ENCODE measurements at places on chromosomes 6 and 20. TPM values are rescaled to one million over a fixed set of nuclear protein-coding genes. Genes with fewer than 3 reads are reported as not detected.

GRCh38 chr6:138099832-138100231 is 7.4 kb downstream of the PERP start:
- peak overlapping the region; percentile 64 for H3K27ac ChIP-seq
- DNase-seq = no peak
- no peak overlapping the region for H3K4me3 ChIP-seq

- no peaks in the 10 kb centered on the region for H3K4me1 ChIP-seq
- H3K4me3 ChIP-seq = no peak overlapping the region
- no peaks in the 10 kb centered on the region for H3K27me3 ChIP-seq
- no peak overlapping the region for H3K27ac ChIP-seq
- no peaks in the 10 kb centered on the region for H3K36me3 ChIP-seq
Measured at GRCh38 chr6:150729188-150729748, 129.6 kb downstream of the PLEKHG1 start.

Gene UBE3D
- total RNA-seq = 13.5 TPM

DNA sequence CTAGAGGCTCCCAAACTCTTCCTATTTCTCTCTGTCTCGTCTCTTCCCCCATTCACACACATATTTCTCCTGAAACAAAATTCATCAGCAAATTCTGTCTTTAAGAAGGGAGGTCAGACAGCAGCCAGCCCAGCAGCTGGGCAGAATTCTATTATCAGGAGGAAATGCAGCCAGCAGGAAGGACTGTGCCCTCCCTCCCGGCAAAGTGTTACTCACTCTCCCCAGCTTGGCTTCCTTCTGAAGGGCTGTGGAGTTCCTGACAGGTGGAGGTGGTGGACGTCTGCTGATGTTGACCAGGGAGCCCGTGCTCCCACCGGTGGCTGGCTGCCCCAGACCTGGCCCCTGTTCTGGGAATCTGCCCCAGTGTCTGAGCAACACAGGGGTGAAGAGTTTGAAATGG is 37.3 kb downstream of the KCNB1 start:
- H3K4me1 ChIP-seq = no peaks in the 10 kb centered on the region
- no peaks in the 10 kb centered on the region for H3K36me3 ChIP-seq
- DNase-seq = no peak
- H3K4me3 ChIP-seq = no peak overlapping the region
- no peaks in the 10 kb centered on the region for H3K27me3 ChIP-seq
- H3K27ac ChIP-seq = no peak overlapping the region

Gene PRDM13
- not detected for total RNA-seq

Gene TMEM14C
- total RNA-seq = 159 TPM

DNA sequence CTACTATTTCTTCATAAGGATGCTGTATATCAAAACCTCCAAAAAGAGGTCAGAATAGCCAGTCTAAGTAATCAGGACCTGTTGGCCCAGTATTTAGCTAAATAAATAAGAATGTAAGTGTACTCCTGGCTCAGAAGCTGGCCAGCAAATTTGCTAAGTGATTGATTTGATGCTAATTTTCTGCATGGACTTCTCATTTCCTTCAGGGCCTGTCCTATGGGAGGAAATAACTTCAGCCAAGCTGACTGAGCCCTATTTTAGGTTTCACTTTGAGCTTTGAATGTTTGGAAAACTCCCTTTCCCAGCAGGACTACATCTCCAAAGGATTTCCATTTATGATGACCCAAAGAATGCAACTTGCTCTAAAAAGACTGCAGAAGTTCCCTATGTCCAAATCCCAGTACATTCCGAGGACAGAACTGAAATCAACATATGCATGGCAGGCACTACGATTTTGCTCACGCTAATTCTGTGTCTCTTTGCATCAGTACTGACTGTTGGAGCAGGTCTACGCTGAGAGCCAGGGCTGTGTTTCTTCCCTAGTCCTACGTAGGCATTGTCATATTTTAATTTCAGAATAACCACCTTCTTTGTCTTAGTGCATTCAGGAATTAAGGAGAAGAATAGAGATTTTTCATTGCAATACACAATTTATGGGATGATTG is 441.4 kb upstream of the PLCB4 start:
- H3K4me3 ChIP-seq = peak overlapping the region; percentile 56
- no peaks in the 10 kb centered on the region for H3K36me3 ChIP-seq
- DNase-seq = no peak

Gene WFDC12
- total RNA-seq = not detected

GRCh38 chr20:39269493-39270217 is 307.5 kb downstream of the DHX35 start:
- DNase-seq = no peak
- no peaks in the 10 kb centered on the region for H3K4me1 ChIP-seq
- H3K4me3 ChIP-seq = no peak overlapping the region
- no peaks in the 10 kb centered on the region for H3K36me3 ChIP-seq
- no peaks in the 10 kb centered on the region for H3K27me3 ChIP-seq

- no peak overlapping the region for H3K27ac ChIP-seq
- no peaks in the 10 kb centered on the region for H3K4me1 ChIP-seq
- no peaks in the 10 kb centered on the region for H3K27me3 ChIP-seq
- DNase-seq = no peak
- H3K36me3 ChIP-seq = no peaks in the 10 kb centered on the region
- no peak overlapping the region for H3K4me3 ChIP-seq
Measured at GRCh38 chr6:23441808-23442461, 684.1 kb upstream of the NRSN1 start.

Gene LIN28B
- not detected for total RNA-seq

GRCh38 chr6:11211254-11211653 is 21.2 kb downstream of the NEDD9 start:
- no peak for DNase-seq
- H3K36me3 ChIP-seq = no peaks in the 10 kb centered on the region
- H3K27ac ChIP-seq = peak overlapping the region; percentile 84
- no peak overlapping the region for H3K4me3 ChIP-seq
- no peaks in the 10 kb centered on the region for H3K27me3 ChIP-seq
- peaks cover 15% of the 10 kb centered on the region for H3K4me1 ChIP-seq

- DNase-seq = no peak
- H3K27me3 ChIP-seq = no peaks in the 10 kb centered on the region
- H3K4me1 ChIP-seq = no peaks in the 10 kb centered on the region
- H3K36me3 ChIP-seq = no peaks in the 10 kb centered on the region
Measured at GRCh38 chr6:51841626-51842025, 245.8 kb downstream of the PKHD1 start.

DNA sequence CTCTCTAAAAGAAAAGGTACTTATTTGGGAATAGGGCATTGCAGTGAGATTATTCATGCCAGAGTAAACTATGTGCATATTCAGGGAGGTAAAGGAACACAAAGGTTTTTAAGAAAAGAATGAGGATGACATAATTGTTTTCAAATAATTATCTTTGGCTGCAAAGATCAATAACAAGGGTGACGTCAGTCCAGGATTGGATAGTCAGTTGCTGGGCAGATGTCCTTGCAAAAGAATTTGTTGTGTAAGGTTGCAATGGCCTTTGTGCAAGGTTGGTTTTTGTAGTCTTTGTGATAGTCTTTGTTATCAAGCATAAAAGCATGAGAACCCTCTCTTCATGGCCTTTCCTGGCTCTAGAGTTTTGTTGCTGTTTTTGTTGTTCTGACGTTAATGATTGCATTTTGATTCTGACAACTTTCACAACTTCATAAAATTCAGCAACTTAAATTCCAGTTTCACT is 17.7 kb downstream of the LOC128125822 start:
- no peak overlapping the region for H3K4me3 ChIP-seq
- no peaks in the 10 kb centered on the region for H3K4me1 ChIP-seq
- H3K36me3 ChIP-seq = no peaks in the 10 kb centered on the region
- H3K27ac ChIP-seq = no peak overlapping the region

GRCh38 chr6:111865049-111865585 is 8.1 kb downstream of the FYN start:
- H3K27me3 ChIP-seq = no peaks in the 10 kb centered on the region
- no peaks in the 10 kb centered on the region for H3K36me3 ChIP-seq
- no peak overlapping the region for H3K27ac ChIP-seq
- H3K4me1 ChIP-seq = no peaks in the 10 kb centered on the region
- no peak overlapping the region for H3K4me3 ChIP-seq

Gene MAPK13
- total RNA-seq = 2.6 TPM

DNA sequence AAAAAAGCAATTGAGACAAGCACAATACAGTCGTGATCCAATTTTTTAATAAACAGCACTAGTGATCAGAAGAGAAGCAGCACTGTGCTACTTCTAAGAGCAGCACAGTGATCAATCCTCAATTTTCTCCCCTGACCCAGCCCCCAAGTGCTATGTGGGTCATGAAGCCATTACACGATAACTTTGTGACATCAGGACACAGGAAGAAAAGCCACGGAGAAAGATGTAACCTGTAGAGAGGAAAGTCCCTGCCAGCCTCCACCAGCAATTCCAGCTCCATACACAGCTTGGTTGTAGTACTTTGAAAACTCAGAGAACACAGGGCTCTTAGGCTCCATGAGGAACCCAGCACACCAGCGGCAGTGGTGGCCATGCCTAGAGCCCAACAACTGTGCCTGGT is 45.3 kb upstream of the MYB start:
- no peaks in the 10 kb centered on the region for H3K27me3 ChIP-seq
- H3K36me3 ChIP-seq = no peaks in the 10 kb centered on the region
- DNase-seq = no peak
- no peak overlapping the region for H3K4me3 ChIP-seq
- no peak overlapping the region for H3K27ac ChIP-seq

GRCh38 chr6:143000811-143001210 is 55.8 kb upstream of the HIVEP2 start:
- DNase-seq = no peak
- H3K27me3 ChIP-seq = no peaks in the 10 kb centered on the region
- no peak overlapping the region for H3K27ac ChIP-seq
- H3K4me1 ChIP-seq = no peaks in the 10 kb centered on the region

GRCh38 chr6:154638369-154638768 is 94.8 kb upstream of the SCAF8 start:
- no peaks in the 10 kb centered on the region for H3K4me1 ChIP-seq
- no peak overlapping the region for H3K27ac ChIP-seq
- no peaks in the 10 kb centered on the region for H3K27me3 ChIP-seq
- no peaks in the 10 kb centered on the region for H3K36me3 ChIP-seq
- DNase-seq = no peak
- no peak overlapping the region for H3K4me3 ChIP-seq

GRCh38 chr20:59725476-59726280 is 121.3 kb downstream of the PHACTR3 start:
- H3K4me3 ChIP-seq = no peak overlapping the region
- no peak for DNase-seq
- H3K27me3 ChIP-seq = peaks cover 42% of the 10 kb centered on the region
- H3K27ac ChIP-seq = no peak overlapping the region
- no peaks in the 10 kb centered on the region for H3K36me3 ChIP-seq
- no peaks in the 10 kb centered on the region for H3K4me1 ChIP-seq

- no peak overlapping the region for H3K27ac ChIP-seq
- H3K27me3 ChIP-seq = no peaks in the 10 kb centered on the region
- no peaks in the 10 kb centered on the region for H3K4me1 ChIP-seq
- no peak overlapping the region for H3K4me3 ChIP-seq
- H3K36me3 ChIP-seq = no peaks in the 10 kb centered on the region
- DNase-seq = no peak
Measured at GRCh38 chr6:94071835-94072234, 652.5 kb upstream of the EPHA7 start.

- no peaks in the 10 kb centered on the region for H3K36me3 ChIP-seq
- H3K27ac ChIP-seq = no peak overlapping the region
- H3K27me3 ChIP-seq = no peaks in the 10 kb centered on the region
- DNase-seq = no peak
- no peak overlapping the region for H3K4me3 ChIP-seq
- no peaks in the 10 kb centered on the region for H3K4me1 ChIP-seq
Measured at GRCh38 chr6:168182908-168183612, 104.0 kb upstream of the FRMD1 start.

Gene TTBK1
- total RNA-seq = not detected

Gene DAAM2
- 59.5 TPM for total RNA-seq

Gene ANKRD66
- not detected for total RNA-seq

DNA sequence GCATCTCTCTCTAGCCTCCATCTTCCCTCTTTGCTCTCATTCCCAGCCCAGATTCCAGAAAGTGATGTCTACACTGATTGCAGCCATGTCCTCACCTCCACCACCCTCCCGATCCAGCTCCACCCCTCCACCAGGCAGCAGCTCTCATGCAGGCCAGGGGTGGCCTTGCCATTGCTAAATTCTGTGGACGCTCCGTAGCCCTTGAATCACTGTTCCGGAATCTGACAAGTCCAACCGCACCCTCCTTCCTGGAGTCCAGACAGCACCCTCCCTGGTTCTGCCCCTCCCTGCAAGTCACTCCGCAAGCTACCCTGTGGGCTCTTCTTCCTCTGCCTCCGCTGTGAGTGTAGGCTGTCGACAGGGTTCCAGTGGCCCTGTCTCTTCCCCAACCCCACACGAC is 26.2 kb downstream of the TNXB start:
- no peaks in the 10 kb centered on the region for H3K27me3 ChIP-seq
- H3K4me1 ChIP-seq = no peaks in the 10 kb centered on the region
- DNase-seq = no peak
- H3K36me3 ChIP-seq = no peaks in the 10 kb centered on the region
- no peak overlapping the region for H3K4me3 ChIP-seq
- peak overlapping the region; percentile 94 for H3K27ac ChIP-seq

- H3K4me1 ChIP-seq = no peaks in the 10 kb centered on the region
- H3K4me3 ChIP-seq = no peak overlapping the region
- no peak overlapping the region for H3K27ac ChIP-seq
- H3K27me3 ChIP-seq = no peaks in the 10 kb centered on the region
- no peak for DNase-seq
- H3K36me3 ChIP-seq = no peaks in the 10 kb centered on the region
Measured at GRCh38 chr6:89348372-89348771, 4.2 kb downstream of the UBE2J1 start.

DNA sequence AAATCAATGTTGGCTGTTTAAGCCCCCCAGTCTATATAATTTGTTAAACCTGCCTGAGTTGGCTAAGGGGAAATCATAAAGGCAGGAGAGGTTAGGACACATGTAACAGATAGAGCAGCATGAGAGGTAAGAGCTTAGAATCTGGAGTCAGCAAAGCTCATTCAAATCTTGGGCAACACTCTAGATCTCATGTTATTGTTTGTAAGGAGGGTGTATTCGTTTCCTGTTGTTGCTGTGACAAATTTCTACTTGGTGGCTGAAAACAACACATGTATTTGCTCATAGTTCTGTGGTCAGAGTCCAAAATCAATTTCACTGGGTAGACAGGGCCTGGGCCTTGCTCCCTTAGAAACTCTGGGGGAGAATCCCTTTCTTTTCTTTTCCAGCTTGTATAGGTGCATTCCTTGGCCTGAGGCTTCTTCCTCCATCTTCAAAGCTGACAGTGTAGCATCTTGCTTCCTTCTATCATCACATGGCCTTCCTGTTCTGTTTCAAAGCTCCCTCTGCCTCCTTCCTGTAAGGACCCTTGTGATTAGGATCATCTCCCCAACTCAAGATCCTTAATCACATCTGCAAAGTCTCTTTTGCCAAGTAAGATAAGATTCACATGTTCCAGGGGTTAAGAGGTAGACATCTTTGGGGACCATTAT is 4.4 kb downstream of the LY86 start:
- H3K4me3 ChIP-seq = no peak overlapping the region
- no peaks in the 10 kb centered on the region for H3K36me3 ChIP-seq
- no peaks in the 10 kb centered on the region for H3K4me1 ChIP-seq
- H3K27me3 ChIP-seq = no peaks in the 10 kb centered on the region
- DNase-seq = no peak
- H3K27ac ChIP-seq = no peak overlapping the region

Gene CAP2
- total RNA-seq = 15.1 TPM

GRCh38 chr6:141117874-141118273 is 1014.9 kb upstream of the GJE1 start:
- H3K36me3 ChIP-seq = no peaks in the 10 kb centered on the region
- no peak overlapping the region for H3K4me3 ChIP-seq
- H3K27ac ChIP-seq = no peak overlapping the region
- DNase-seq = no peak

Gene ENPP3
- 1.8 TPM for total RNA-seq

Gene VEGFA
- 132 TPM for total RNA-seq

Gene LY6G6F
- not detected for total RNA-seq

All from breast epithelium (tissue), 4 donors.